ENCODE measurements at places on chromosomes 2 and 18.

- no peak for DNase-seq
Measured at GRCh38 chr2:119485336-119486110, 38.8 kb downstream of the SCTR start.

DNA sequence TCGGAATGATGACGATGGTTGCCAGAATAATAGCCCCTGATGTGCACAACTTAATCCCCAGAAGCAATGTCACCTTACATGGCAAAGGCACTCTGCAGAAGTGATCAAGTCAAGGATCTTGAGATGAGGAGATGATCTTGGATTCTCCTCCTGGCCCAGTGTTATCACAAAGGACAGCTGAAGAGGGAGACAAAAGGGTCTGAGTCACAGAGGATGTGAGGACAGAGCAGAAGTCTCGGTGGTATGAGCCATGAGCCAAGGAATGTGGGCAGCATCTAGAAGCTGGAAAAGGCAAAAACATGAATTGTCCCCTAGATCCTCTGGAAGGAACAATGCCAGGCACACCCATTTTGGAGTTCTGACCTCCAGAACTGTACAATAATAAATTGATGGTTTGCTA lies 358.5 kb downstream of the MYCN start:
- no peak for DNase-seq

DNA sequence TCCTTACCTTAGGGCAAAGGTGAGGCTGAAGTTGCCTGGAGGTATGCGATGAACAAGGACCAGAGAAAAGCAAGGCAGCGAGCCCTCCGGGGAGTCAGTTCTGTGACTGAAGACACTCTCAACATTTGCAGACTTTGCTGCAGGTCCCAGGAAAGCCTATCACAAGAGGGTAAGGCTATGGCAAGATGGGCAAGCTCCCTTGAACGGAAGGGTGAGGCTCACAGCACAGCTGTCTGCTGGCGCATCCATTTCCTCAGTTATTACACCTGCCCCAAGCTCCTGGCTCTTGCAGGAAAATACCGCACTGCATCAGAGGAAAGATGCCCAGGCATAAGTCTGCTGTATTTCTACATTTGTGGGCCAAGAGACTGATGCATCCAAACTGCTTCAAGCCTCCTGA lies 141.4 kb downstream of the BCL11A start:
- no peak for DNase-seq

- DNase-seq: no peak
Measured at GRCh38 chr2:38353402-38353801, 23.7 kb downstream of the ATL2 start.

Measured in stimulated activated CD8-positive, alpha-beta memory T cell treated with anti-CD3 and anti-CD28 coated beads, Interleukin-4, amount 100 ng/mL, for 48 hours (primary cell).